Activated T-cell treated with anti-CD3 and anti-CD28 coated beads, Interleukin-2, amount 50 U/mL, for 4 hours (primary cell): ENCODE measurements at places on chromosomes 11 and 22. TPM values are rescaled to one million over a fixed set of nuclear protein-coding genes. Genes with fewer than 3 reads are reported as not detected.

Gene OR2D2
- total RNA-seq, result not detected

Gene SEPTIN3
- 0.84 TPM for total RNA-seq

Gene DRD4
- not detected for total RNA-seq

Gene OR56A1
- total RNA-seq, result not detected

Gene SCGB1D2
- total RNA-seq, result not detected

Gene HBD
- not detected for total RNA-seq

DNA sequence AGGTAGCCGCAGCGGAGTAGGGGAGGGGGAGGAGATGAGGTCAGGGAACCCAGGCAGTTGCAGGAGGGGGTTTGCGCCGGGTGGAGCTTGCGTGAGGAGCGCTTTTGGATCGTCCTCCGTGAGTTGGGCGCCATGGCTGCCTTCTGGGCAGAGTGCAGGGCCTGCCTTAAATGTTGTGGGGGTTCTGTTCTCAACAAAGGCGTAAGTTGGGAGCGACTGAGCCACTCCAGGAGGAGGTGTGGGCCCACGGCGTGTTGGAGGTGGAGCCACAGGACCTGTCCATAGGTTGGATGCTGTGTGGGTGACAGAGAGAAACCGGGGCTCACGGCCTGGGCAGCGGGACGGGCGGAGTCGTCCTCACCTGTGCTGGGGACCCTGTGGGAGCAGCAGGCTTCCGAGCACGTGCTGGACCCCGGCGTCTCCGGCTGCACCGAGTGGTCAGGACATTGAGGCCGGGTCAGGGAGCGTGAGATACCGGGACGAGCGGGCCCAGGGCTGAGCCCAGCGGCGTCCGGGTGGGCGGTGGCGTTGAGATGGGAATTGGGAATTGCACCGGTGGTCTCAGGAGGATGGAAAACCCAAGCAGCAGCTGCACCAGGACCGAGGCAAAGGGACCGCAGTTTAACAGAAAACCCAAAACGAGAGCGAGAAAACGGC lies 977 bp upstream of the PGGHG start:
- peak; percentile 55 for DNase-seq

DNA sequence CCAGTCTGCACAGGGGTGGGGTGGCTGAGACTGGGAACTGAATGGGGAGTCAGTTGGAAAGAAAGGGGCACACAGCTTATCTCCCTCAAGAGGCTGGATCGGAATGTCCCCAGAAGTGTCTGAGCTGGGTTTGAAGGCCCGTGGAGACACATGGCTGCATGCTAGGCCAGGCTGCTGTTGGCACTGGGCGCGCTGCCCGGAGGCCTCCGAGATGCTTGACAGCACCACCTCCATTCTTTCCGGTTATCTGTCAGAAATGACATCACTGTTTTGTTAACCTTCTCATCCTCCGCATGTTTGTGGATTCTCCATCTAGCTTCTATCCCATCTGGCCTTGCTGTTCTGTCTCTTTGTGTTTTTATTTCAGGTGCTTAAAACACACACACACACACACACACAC lies 85.5 kb downstream of the APIP start:
- no peak for DNase-seq

DNA sequence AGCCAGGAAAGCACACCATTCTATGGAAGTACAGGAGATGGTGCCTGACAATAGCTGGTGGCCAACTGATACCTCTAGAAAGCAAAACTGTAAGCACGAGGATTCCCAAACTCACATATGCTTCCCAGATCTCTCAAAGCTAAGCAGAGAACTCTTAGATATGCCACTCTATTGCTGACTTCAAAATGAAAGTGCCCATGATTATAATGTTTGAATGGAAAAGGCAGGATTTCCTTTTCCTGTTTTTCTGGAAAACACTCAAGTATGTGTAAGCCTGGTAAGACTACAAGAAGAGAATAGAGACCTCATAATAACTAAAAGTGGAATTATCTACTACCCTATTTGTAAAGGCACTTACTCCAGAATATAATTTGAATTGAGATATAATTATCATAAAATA lies 2.6 kb upstream of the CARD18 start:
- no peak for DNase-seq

GRCh38 chr11:109939166-109939810 lies 153.9 kb upstream of the ZC3H12C start:
- DNase-seq, result no peak

DNA sequence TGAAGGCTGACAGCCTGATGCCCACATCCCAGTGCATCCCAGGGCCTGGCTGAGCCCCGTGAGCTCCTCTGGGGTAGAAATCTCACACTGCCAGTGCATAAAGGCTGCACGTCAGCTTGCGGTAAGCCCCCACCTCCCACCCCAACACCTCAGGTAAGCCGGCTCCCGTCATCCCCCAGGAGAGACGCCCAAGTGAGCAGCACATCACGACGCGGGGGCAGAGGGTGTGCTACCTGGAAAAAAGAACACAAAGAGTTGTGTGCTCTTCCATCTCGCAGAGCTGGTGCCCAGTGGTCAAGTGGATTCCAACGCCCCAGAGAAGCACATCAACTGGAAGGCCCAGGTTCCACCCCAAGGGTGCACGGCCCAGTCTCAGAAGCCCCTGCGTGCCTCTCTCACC lies 50.0 kb downstream of the IGSF9B start:
- no peak for DNase-seq

- DNase-seq, result no peak
Observed at GRCh38 chr22:46274381-46274780, 6.6 kb downstream of the TTC38 start.

DNA sequence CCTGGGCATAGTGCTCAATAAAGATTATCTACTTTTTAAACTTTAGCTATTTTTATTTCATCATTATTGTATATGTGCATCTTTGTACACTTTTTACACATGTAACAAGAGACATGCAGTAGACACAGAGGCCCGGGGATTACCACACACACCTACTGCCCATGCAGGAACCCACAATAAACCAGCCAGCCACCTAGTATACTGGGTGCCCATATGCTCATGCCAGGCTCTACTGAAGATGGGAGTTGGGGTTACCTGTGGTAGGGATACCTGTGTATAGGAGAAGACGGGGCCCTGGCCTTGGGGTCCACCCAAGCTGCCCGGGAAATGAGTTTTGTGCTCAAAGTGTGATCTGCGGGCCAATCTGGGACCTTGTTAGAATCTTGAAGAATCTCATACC lies 31.2 kb upstream of the P2RY2 start:
- no peak for DNase-seq

GRCh38 chr22:19524170-19525115 lies at the start of gene CLDN5:
Gene CLDN5, minus strand, starts transcription at chr22:19524410. Its CDS starts 155 bp downstream, at chr22:19524255.
- no peak for DNase-seq

DNA sequence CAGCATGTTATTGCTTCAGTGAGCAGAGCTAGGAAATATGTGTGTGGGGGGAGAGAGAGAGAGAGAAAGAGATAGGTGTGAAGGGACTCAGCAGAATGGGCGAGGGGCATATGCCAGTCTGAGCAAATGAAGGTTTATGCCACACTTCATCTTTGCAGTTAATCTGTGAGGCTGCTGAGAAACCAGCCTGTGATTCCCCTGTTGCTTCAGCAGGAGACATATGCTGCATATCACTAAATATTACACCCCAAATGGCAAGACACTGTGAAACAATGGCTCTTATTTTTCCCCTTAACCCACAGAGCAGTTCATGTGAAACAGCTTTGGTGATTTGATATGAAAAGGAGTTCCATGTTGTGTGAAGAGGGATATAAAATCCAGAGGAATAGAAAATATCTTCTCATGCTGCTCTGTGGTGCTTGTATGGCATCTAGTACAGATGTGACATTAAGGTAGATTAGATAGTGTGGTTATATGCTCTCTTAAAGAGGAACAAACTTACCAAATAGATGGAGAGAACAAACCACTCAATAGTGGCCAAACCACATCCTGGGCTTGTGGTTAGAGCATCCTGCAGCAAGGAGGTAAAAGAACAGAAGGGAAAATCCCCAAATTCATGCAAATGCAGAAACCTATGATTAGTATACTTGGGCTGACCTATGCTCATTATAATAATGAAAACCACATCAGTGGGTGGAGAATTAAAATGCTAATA lies 864.2 kb downstream of the FAM181B start:
- peak; percentile 63 for DNase-seq

- DNase-seq, result no peak
Observed at GRCh38 chr11:114571712-114572111, 12.0 kb upstream of the NXPE1 start.

- peak; percentile 57 for DNase-seq
Observed at GRCh38 chr11:94511932-94512781, at the start of gene C11orf97. Gene C11orf97, plus strand, starts transcription at chr11:94512461. Its CDS starts 68 bp downstream, at chr11:94512529.

DNA sequence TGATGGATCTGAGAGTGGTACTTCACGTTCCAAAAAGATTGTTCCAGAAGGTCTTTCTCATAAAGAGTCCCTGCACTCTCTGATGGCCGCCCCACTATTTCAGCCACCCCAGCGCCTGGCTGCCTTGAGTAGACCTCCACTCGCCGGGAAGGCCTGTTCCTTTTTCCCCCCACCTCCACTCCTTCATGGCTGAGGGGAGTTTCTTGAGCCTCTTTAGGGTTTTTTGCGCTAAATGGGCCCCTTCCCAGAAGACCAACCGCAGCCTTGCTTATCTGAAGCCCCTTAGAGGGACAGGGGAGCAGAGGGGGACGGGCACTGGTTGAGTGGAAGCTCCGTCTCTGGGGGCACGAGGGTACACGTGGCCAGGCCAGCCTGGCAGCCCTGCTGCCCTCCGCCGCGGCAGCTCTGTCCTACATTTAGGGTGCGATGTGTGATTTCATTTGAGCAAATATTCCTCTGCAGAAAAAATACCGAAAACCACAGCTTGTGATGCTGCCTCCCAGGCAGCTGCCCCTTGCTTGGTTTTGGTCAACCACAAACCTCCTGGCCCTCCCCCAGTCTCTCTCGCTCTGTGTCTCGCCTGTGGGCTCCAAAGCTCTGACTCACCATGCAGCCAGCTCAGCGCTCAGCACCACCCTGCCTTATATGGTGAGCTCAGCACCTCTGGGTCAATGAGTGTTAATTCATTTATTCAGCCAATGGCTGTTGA lies 88.7 kb downstream of the TP53I11 start:
- DNase-seq, result peak; percentile 69

DNA sequence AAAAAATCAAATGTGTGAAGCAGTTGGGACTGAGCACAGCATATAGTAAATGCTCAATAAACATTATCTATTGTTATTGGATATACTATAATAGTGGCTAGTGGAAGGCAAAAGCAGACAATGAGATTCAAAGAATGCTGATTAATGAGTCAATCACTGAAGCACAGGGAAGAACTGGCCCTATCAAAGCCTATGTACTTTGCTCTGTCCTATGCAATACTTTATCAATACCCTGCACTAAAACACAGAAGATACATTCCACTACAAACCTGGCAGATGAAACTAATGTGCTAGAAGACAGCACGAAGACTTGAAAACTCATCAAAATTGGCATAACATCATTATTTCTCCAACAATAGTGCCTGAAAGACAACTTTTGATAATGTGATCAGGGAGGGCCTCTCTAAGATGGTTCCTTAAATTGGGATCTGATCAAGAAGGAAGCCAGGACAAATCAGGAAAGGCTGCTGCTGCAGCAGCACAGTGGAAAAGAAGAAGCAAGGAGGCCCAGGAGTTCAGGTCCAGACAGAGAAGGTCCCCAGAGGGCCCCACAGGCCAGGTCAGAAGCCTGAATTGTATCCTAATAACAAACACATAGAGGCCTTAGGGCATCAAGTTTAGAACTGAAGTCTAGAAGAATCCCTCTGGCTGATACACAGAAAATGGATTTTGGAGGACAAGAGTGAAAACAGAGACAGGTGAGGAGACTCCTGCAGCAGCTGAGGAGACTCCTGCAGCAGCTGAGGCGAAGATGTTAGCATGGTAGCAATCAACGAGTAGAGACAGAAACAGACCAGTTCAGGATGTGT lies 18.6 kb downstream of the PI4KA start:
- no peak for DNase-seq

- no peak for DNase-seq
Observed at GRCh38 chr11:6476571-6476970, 2.8 kb upstream of the TRIM3 start.

- DNase-seq, result no peak
Observed at GRCh38 chr11:72426758-72427157, 7.6 kb downstream of the CLPB start.

DNA sequence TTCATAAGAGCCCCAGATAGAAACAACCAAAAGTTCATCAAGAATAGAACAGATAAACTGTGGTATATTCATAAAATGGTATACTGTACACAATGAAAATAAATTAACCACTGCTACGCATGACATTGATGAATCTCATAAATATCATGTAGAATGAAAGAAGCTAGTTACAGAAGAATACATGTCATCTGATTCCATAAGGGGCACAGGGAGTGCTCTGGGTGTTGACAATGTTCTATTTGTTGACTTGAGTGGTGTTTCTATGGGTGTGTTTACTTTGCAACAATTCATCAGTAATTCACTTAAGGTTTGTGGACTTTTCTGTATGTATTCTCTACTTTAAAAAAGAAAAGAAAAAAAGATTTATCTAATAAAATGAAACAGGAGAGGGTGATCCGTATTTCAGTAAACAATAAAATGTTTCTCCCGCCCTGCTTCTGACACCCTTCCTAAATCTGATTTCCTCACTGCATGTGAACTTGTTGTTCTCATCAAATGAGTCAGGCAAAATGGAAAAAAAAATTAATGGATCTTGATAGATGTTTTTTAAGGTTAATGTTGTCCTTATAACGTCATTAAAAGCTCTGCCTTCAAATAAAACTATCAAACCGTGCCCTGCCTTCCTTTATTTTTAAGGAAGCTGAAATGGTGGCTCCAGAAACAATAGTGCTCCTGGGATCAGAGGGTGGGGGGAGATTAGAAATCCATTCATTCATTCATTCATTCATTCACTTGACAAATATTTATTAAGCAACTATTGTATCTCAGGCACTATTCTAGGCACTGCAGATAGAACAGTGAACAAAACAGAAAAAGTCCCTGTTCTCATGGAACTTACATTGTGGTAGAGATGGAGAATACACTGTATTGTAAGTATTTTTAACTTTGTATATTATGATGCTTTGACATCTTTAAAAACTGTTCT lies 77.2 kb upstream of the CD44 start:
- no peak for DNase-seq

GRCh38 chr11:65113361-65113756 lies 1.7 kb downstream of the TM7SF2 start:
- DNase-seq, result no peak

GRCh38 chr11:88292171-88292843 lies 45.2 kb downstream of the CTSC start:
- DNase-seq, result no peak

DNA sequence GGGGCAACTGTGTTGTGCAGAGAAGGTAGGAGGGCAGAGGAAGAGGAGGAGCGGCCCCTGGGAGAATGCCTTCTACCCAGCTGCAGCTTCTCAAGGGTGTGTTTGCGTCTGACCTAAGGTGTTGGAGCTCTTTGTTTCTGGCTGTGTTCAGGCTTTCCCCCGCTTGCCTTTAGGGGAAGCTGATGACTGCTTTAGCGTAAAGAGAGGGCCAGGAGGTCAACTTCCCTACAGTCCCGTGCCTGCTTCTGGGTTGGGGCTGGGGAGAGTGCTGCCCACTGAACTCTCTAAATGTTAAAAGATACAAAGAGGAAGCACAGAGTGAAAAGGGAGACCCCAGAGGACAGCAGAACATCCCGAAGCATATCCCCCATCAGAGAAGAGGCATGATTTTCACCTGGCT lies 99.2 kb downstream of the PTPRJ start:
- DNase-seq, result no peak
